CD4-positive, CD25-positive, alpha-beta regulatory T cell (primary cell): ENCODE measurements at places on chromosomes 7 and 10.
A peak's percentile ranks its signal among the peaks of the same experiment; 100 is the strongest.

- DNase-seq, result peak; percentile 55
Observed at GRCh38 chr10:22010973-22011408, 7.5 kb upstream of the DNAJC1 start.

GRCh38 chr7:46881507-46882127, 700.3 kb downstream of the TNS3 start:
- no peak for DNase-seq

DNA sequence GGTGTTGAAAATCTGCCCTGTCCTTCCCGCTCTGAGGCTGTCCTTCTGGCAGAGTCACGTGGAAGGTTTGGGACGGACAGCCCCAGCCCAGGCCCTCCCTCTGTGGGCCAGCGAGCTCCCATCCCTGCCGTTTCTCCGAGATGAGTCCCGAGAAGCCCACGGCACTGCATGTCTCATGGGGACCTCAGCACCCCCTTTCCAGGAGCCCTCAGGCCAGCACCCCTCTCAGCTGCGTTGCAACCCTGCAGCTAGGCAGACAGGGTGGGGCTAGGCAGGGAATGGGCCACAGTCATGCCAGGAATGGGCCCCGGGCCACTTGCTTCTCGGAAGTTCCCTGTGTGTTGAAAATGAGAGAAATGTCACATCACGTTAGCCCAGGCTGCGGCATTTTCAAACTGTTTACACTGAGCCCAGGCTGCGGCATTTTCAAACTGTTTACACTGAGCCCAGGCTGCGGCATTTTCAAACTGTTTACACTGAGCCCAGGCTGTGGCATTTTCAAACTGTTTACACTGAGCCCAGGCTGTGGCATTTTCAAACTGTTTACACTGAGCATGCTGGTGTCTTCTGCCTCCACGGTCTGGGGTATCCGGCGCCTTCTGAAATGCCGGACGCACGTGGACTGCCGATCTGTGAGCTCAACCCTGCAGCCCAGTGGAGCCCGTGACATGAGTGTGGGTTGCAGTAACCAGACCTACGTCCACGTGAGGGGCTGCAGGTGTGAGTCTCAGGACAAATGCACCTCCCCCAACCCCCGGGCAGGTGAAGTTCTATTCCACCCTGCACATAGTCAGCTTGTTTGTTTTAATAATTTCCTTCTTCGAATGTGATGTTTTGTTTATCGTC, 42.6 kb downstream of the FAM20C start:
- DNase-seq, result no peak

- no peak for DNase-seq
Observed at GRCh38 chr10:28551086-28551485, 18.2 kb downstream of the WAC start.

DNA sequence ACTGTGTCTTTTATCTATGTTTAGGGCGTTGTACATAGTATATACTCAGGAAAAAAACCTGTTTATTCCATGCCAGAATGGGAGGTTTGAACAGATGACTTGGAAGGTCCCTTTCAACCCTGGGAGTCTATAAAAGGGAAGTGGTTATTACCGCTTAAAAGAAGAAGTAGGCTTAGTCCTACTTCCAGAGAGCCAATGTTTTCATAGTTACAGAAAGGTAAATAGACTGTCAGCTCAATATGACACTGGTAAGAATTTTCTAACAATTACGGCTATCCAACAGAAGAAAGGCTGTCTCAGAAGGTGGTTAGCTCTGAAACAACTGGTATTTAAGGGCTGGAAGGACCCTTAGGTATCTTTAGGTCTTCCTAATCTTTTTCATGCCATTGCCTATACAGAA, 1.1 kb upstream of the TFAM start:
- DNase-seq, result peak; percentile 44

DNA sequence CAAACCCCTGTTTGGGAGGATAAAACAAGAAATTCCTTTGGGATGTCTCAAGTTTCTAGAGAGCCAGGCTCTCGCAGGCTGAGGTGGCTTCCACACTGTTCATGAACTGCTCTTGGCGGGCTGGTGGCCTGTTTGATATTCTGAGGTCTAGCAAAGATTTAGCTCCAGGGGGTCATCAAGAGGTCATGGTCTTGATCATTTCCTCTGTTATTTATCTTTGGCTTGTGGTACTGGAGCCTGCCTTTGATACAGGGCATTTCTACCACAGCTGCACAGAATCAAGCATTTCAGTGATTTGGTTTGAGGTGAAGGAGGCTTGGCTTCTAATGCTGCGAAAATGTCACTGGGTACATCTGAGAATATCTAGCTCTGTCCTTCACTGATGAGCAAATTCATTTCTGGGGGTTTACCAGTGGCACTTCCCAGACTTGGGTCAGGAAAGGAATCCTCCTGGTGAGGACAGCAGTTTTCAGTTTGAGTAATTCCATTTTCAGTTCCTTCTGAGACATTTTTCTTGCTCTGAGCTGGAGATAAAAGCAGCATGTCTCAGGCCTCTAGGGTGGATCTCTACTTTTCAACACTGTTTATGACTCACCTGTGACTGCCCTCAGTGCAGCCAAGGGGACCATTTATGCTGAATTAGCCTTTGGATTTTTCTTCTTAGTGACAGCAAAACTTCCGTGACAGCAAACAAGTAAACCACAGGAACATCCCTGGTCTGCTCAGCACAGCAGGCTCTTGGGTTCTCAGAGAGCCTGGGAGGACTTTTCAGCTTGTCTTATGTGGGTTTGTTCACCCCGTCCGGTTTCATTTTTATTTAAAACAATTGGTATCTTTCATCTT, 312.0 kb downstream of the RNLS start:
- DNase-seq, result no peak

DNA sequence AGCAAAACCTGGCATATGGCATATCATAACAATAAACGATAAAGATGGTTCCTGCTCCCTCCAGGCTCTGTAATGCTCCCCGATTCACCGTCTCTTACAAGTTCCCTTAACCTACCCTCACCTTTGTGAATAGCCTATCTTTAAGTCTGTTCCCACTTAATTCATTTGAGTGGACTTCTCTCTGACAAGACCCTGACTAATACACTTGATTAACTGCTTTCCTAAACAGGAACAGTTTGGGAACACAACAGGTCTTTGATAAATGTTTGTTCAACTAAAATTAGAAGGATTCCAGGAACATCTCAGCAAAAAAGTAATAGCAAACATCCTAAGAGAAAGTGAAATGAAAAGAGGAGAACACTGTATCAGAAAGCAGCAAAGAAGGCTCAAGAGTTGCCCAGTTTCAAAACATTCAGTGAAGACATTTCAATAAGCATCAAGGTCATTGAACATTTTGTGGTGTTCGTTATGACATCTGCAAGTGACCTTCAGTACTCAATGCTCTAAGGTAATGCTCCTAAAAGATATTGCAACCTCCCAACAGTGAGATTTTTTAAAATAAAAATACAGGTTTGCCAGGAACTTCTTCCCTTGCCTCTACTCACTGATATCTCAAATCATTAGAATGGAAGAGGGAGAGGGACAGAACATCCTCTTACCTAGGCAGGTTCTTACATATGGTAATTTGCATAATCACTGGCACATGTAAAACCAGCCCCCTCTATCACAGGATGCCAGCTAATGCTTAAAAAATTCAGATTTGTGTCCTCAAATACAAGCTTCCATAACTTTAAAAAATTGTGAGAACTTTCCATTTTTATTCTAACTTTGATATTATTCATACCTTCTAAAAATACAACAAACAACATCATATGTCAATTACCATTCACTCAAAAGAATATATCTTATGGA, 11.4 kb upstream of the ARHGAP12 start:
- no peak for DNase-seq

DNA sequence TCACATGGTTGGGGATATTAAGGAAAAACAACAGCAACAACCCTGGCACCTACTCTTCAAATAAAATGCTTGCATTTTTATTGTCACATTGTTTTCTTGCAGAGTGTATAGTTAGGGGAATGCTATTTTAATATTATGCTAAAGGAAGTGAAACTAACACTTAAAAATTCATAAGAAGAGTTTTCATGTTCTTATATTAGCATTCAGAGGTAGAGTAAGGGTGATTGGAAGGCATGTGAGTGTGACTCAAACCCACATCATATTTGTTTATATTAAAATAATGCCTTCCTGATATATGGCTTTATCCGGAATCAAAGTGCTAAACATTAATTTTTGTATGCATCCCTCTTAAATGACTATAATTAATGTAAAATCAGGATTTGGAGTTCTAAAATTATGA, 59.8 kb upstream of the TES start:
- DNase-seq, result no peak

- no peak for DNase-seq
Observed at GRCh38 chr7:83827036-83827435, 178.1 kb upstream of the SEMA3E start.

DNA sequence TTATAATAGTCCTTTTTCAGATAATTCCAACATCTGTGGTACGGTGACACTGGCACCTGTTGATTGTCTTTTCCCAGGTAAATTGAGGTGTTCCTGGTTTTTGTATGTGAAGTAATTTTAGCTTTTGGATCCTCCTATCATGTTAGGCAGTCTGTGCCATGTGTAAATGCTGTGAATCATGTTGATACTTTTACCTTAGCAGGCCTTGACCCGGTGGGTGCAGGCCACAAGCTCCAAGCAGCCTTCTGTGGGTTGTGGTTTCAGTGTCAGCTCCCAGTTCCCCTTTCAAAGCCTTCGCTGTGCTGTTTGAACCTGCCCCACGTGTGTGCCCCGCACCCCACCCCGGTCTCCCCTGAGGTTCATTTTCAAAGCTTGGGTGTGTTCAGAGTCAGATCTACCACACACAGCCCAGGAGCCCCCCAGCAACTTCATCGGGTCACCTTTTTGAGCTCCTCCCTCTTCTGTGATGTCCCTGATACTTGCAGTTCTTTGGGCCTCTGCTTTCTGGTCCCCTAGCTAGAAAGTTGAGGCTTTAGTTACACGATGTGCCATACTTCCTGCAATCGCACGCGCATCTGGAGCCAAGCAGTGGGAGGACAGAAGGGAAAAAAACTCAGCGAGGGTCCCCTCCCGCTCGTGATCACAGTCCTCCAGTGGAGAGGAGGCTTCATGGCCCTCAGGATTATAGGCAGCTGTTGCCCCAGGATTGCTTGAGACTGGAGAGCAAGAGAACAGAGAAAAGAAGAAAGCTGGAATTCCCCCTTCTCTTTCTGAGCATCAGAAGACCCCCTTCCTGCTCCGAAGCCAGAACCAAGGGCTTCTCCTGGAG, 8.7 kb upstream of the BHLHA15 start:
- DNase-seq, result peak; percentile 26

- DNase-seq, result no peak
Observed at GRCh38 chr10:62870866-62871265, 54.7 kb upstream of the EGR2 start.

GRCh38 chr10:132294561-132295318, 13.0 kb downstream of the STK32C start:
- no peak for DNase-seq

DNA sequence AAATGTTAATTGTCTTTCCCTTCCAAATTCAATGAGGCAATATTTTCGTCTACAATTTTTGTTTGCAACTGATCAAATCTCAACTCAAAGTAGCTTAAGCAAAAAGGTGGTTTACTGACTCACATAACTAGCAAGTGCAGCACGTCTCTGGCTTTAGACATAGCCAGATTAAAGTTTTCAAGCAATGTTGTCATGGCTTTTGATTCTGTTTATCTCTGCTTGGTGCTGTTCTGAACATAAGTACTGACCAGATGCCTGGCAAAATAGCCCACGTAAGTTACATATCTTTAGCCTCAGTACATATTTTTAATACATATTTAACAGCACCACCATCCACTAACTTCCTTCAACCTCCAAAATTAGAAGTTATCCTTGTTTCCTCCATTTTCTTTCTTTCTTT, 877.9 kb downstream of the KCNMA1 start:
- DNase-seq, result no peak

- no peak for DNase-seq
Observed at GRCh38 chr7:36972140-36972518, 247.8 kb upstream of the AOAH start.

GRCh38 chr7:152006336-152006735, 19.1 kb upstream of the GALNT11 start:
- no peak for DNase-seq

DNA sequence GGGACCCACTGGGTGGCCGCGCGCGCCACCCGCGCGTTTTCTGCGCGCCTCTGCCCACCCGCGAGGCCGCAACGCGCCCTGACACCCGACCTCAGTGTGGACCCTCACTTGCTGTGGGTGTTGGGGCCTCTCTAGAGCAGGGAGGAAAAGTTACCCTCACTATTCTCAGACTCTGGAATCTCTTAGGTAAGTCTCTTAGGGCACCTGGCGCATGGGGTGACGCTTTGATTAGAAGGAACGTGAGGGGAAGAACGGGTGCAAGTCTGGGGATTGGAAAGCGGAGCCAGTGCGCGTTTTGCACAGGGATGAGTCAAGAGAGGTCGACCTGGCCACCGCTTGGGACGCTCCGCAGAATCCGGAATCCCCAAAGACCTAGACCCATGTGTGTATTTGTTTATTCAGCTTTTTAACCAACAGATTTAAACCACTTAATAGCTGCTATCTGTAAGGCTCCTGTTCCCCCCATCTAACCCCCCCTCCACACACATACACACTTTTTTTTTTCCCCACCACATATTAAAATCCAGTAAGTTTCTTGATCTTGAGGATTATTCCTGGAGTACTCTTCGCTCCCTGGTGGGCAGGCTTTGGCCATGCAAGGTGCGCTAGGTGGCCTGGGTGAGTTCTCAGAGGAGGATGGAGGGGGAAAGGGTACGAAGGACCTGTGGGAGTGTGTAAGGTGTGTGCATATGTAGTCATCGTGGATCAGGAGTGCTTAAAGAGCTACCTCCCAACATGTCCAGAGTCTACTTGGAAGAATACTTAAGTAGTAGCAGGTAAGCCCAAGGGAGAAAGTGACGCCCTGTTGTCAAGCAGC, 169.1 kb upstream of the PPP1R3A start:
- DNase-seq, result no peak

DNA sequence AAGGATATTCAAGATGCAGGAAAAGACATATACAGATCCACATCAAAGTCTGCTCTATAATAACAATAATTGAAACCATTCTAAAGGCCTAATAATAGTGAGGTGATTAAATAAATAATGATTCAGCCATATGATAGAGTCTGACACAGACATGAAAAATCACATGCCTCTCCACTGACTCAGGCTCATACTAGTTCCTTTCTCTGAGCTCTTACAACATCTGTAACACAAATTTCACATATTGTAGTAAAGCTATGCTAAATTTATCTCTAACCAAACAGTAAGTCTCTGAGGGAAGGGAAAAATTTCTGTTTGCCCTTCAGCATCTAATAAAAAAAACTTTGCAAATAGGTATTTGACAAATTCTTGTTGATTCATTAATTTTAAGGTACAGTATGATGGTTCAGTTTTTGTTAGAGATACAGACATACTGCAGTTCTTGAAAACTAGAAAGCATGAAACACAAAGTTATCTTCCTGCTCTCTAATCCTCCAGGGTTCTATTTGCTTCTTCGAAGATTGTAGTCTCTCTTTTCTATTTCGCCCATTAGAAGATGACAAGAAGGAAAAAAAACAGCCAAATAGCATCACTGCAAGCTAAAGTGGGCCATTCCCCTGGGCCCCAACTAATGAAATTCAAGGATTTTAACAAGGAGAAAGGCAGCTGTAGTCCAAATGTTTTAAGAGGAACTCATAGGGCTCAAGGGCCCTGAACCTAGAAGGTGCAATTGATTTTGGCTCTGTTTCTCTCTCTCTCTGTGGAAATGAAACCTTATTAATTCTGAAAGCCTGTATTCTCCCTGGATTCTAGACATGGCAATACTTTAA, 53.9 kb downstream of the CUBN start:
- no peak for DNase-seq
